ENCODE measurements at places on chromosomes 4 and X.

GRCh38 chr4:25001509-25001908 lies 29.2 kb downstream of the LGI2 start:
- DNase-seq, result no peak

GRCh38 chr4:117550085-117550484 lies 464.7 kb upstream of the TRAM1L1 start:
- no peak for DNase-seq

GRCh38 chrX:102339312-102340298 lies 92.6 kb downstream of the NXF2 start:
- no peak for DNase-seq

GRCh38 chr4:92885632-92886031 lies 581.9 kb downstream of the GRID2 start:
- no peak for DNase-seq

- no peak for DNase-seq
Observed at GRCh38 chrX:54430519-54430918, 9.7 kb upstream of the TSR2 start.

- no peak for DNase-seq
Observed at GRCh38 chr4:174516345-174516744, 5.9 kb downstream of the HPGD start.

GRCh38 chrX:9211269-9211668 lies 177.3 kb upstream of the FAM9B start:
- no peak for DNase-seq

GRCh38 chr4:28490669-28491068 lies 1630.0 kb downstream of the STIM2 start:
- DNase-seq, result no peak

DNA sequence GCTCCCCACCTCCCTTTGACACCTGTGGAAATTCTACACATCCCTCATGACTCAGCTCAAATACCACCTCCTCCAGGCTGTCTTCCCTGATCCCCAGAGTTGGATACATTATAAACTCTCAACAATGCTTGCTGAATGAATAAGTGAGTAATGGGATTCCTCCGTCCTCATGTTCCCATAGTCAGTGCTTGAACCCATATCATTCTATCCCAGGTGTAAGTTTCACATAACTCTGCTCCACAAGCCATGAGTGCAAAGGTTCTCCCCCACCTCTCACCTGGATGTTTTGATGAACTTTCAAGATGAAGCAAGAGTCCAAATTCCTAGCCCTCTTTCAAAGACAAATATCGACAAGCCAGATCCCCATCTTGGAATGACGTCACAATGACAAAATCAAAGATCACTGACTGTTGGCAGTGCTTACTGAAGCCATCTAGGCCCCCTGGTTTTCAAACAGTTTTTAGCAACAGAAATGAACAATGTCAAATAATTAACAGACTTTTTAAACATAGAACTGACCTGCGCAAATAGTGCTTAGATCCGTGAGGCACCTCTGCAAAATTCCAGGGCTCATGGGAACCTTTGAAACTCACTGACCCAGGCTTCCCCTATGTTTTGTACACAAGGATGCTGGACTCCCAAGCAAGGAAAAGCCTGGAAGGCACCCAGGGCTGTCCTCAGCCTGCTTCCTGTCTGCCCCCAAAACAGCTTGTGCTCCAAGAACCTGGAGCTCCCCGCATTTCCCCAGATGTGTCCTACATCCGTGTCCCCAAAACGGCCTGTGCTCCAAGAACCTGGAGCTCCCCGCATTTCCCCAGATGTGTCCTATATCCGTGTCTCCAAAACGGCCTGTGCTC lies 4.0 kb downstream of the SLC2A9 start:
- DNase-seq, result no peak

- DNase-seq, result no peak
Observed at GRCh38 chr4:44160776-44161367, 287.7 kb downstream of the KCTD8 start.

DNA sequence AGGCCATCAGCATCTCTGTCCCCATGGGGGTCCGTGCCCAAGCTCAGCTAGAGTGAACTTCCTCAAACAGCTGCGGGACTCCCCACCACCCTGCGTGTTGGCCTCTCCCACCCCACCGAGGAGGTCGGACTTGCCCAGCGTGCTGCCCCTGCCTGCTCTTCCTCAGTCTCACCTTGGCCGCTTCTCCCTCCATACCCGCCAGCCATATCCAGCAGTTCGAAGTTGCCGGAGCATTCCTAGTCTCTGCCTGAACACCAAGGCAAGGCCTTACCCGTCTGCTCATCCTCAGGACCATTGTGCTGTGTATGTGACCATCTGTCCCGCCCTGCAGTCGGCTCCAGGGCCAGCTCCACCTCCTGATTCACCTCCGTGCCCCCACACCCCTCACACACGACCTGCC lies 84.5 kb downstream of the WFS1 start:
- DNase-seq, result no peak

Data from stimulated activated CD8-positive, alpha-beta memory T cell treated with anti-CD3 and anti-CD28 coated beads, Interleukin-12 subunit alpha, Interleukin-12 subunit beta, amount 100 ng/mL, for 4 hours (primary cell).